SW480 (cell line): ENCODE measurements at places on chromosomes 12 and 14.

- DNase-seq: no peak
Measured at GRCh38 chr14:104941508-104942365, 17.1 kb downstream of the PLD4 start.

DNA sequence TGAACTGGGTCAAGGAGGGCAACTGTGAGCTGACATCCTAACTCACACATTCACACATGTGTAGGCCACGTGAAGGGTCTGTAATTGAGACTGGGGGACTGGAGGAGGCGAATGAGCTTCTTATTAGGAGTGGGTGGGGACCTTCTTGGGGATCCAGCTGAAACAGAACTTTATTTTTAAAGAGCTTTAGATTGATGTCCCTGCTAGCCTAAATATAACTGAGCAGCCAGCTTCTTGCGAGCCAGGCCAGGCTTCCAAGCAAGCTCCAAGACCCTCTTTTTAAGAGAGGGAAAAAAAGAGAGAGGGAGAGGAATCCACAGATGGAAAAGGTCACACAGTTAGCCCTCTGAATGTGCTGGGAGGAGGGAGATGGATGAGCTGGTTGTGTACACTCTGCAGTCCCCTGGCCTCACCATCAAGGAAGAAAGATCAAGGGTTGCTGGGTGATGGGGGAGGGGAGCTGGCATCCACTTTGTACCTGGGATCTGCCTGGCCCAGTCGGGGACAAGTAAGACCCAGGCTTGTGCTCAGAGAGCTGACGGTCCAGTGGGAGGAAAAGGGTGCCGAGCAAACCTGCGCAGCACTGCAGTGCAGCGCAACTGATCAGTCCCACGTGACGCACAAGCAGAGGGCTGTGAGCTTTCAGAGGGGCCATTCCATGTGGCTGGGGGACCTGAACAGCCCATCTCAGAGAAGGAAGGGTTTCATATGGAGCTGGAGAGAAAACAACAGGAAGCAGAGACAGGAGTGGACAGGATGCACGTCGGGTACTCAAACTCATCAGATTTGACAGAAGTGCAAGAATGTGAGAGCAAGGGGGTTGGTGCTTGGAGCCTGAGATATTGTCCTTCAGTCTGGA lies 154.5 kb downstream of the ZFP36L1 start:
- DNase-seq: no peak

GRCh38 chr12:123895451-123895850 lies 77.2 kb downstream of the CCDC92 start:
- no peak for DNase-seq

- DNase-seq: no peak
Measured at GRCh38 chr12:128519426-128519825, 252.5 kb downstream of the TMEM132C start.
